ENCODE measurements at places on chromosomes 3 and 15.

DNA sequence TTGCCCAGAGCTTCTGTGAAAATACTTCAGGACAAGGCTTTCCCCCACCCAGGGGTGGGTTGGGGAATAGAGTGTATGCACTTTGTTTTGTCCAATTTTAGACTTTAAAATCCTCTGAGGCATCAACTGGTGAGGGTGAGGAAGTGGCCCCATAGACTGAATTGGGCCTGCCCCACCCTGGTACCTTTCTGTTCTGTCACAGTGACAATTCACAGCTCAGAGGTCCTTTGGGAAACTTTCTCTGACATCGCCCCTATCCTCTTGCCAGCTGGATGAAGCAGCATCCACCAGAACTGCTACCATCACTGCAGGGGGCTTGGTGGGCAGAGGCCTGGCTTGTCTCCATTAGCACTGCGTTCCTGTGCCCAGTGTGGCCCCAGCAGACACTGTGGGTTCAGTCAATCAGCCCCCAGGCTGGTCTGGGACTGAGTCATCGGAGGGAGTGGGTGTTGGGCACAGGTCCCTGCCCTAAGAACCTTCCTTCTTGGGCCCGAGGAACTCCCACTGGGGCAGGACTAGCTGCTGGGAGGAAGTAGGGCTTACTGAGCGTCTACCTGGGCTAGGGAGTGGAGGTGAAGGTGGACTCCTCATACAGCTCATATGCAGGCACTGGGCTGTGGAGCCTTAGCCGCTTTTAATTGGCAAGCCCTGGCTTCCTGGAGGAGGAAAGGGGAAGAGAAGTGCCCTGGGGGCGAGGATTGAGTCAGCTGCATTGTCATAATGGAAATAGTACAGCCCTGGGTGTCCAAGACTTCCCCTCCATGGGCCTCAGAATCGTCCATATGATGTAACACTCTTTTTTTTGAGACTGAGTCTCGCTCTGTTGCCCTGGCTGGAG, 1.5 kb upstream of the PPM1M start:
- DNase-seq = no peak

- DNase-seq = no peak
These were observed 73.5 kb downstream of the RYR3 start for GRCh38 chr15:33384307-33384706.

DNA sequence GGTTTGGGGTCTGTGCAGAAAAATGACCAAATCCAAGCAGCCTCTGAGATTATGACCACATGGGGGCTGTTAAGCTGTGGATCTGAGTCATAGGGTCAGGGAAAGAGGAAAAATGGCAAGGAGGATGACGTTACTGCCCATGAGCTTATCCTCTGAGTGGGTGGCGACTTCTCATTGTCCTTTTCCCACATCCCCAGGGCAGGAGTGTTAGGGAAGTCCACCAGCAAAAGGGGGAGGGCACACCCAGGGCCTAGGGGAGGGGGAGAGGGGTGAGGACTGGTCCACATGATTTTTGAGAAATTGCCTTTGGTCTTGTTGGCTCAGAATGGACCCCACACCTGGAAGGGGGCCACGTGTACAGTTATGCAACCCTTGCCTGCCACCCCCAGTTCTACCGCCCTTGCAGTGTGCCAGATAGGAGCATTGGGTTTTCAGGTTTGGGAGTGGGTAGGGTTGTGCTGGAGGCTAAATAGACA, 2.6 kb downstream of the CD276 start:
- no peak for DNase-seq

DNA sequence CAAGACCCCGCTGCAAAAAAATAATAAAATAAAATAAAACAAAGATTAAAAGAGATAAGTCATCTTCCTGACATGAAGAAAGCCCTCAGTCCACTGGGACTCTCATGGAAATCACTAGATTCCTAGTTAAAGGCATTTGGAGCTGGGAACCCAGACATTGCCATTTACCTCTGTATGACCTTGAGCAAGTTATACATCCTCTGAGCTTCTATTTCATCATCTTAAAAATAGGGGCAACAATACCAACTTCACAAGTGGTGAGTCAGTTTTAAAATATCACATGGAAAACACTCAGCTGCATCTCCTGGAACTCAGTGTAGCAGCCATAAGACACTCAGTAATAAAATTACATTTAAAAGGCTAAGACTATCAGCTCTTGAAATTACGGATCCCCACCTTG, 334.8 kb downstream of the ERC2 start:
- no peak for DNase-seq

DNA sequence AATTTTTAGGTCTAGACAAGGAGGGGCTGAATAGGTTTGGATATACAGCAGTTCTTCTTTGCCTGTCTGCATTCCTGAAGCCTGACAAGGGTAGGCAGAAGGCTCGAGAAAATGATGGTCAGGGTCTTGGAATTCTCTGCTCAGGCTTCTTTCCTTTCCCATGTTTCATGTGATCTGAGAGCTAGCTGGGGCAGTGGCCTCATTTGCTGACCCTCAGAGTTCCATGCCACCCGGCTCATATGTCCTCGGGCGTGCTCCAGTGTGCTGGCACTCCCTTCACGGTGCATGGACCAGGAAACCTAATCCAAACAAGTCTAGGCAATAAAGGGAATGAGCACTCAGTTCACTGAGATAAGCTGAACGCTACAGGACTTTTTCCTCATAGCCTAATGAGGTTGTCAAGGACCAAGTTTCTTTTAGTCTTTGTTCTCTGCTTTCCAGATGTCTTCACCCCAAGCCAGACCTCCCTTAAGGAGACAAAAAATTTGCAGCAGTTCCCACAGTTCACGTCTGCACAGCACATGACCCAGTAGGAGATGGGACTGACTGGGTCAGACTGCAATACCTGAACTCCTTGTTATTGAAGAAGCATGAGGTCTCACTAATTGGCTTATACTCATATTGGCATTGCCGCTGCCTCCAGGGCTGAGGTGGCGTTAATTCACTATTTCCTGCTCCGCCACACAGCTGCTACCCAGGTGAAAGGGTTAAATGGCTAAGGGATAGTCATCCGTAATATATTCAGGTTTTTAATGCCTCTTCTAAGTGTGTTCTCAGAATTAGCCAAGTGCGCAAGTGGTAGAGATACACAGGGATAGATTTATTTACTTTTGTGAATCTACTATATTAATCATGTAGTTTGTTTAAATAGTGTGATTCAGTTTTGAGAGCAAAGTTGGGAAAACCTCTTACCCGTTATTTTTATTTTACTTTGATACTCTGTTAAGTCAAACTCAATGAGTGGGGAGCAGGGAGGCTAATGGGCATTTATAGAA, 15.3 kb upstream of the RTP4 start:
- DNase-seq = no peak

DNA sequence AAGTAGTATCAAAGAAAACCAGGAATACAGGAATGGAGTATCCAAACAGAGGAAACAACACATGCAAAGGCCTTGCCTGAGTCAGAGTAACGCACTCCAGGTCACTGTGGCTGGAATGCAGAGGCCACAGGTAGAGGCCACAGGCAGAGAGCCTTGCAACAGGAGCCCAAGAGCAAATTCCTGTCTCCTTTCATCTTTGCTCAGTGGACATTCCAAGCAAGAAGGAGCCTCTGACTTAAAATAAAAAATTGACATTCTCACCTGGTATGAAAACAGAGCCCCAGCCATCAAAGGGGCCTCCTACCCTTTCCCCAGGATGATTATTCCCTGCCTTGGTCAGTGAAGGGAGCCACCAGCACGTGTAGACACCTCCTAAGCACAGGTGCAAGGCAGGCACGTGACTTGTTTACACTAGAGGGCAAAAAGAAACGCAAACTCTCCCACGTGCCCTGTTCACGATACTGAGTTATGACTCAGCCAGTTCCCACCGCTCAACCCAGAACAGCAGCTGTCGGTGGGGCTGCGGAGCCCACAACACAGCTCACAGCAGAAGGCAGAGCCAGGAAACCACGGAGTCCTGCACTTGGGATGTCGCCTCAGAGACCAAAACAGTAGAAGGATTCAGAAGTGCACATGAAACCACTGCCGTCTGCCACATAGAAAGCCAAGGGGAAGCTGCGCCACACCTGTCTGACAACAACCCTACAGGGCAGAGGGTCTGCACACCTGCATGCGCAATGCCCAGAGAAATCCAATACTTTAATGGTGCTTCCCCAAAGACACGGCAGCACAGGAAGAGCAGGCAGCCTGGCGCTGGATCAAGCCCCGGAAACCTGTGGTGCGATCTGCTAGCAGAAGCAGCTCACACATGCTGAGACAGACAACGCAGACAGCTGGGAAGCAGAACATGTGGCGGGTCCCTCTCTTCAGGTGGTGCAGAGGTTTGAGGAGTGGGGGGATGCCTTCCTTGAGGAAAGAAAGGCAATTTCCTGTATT, 52.1 kb downstream of the ITGB5 start:
- no peak for DNase-seq

- no peak for DNase-seq
These were observed 174.6 kb downstream of the CHST2 start for GRCh38 chr3:143294188-143294587.

- DNase-seq = no peak
These were observed 610.9 kb downstream of the AGBL1 start for GRCh38 chr15:86690566-86690965.

- no peak for DNase-seq
These were observed 21.6 kb upstream of the GCNT3 start for GRCh38 chr15:59590027-59590426.

DNA sequence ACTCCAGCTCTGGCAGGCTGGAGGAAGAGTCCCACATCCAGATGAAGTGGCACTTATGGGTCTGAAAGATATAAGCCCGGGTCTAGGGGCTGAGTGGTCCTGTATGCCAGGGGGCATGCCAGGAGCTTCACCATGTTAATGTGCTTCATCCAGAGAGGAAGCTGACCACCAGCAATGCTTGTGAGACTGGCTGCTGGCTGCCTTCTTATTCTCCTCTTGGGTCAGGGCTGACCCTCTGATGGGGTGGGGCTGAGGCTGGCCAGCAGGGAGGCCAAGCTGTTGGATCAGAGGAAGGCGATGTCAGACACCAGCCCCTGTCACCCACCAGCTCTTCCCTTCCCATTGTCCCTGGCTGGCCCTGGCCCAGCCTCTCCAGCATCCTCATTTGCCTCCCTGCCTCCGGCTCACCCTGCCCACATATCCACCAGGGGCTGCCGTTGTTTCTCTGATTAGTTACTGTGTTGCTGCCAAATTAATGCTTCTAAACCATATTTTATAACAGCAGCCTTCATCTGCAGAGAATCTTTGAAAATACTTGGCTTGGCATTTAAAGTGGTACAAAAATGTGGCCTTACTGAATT, 20.4 kb upstream of the PSTPIP1 start:
- DNase-seq = no peak

DNA sequence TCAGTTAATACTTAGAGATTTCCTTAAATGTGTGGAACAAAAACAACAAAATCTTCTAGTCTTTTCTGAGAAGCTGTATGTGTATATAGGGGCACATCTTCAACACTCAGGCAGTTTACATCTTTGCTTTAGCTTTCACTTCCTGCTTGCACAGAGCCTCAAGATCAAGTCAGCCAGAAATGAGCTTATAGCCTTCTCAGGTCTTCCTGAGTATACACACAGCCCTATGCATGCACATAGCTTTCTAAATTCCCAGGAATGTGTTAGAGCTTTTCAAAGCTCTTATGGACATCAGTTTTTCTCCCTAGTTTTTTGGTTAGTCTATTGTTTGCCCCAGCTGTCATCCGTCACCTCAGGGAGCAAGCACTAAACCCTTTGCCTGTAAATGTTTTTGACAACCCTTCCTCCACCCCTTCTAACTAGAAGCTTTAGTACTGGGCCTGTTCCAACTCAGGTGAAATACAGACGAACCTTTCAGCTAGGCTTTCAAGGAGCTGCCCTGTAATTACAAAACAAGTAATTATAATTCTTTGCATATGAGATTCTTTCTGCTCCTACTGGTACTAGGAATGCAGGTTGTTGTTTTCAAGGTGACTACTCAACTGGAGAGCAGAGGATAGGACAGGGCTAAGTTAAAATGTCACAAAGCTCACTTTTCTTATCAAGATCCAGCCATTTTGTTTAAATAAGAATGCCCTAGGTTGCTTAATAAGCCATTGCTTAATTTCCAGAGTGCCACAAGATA, 22.6 kb upstream of the MTMR10 start:
- DNase-seq = no peak

- no peak for DNase-seq
These were observed 61.6 kb upstream of the LRRFIP2 start for GRCh38 chr3:37236024-37236423.

DNA sequence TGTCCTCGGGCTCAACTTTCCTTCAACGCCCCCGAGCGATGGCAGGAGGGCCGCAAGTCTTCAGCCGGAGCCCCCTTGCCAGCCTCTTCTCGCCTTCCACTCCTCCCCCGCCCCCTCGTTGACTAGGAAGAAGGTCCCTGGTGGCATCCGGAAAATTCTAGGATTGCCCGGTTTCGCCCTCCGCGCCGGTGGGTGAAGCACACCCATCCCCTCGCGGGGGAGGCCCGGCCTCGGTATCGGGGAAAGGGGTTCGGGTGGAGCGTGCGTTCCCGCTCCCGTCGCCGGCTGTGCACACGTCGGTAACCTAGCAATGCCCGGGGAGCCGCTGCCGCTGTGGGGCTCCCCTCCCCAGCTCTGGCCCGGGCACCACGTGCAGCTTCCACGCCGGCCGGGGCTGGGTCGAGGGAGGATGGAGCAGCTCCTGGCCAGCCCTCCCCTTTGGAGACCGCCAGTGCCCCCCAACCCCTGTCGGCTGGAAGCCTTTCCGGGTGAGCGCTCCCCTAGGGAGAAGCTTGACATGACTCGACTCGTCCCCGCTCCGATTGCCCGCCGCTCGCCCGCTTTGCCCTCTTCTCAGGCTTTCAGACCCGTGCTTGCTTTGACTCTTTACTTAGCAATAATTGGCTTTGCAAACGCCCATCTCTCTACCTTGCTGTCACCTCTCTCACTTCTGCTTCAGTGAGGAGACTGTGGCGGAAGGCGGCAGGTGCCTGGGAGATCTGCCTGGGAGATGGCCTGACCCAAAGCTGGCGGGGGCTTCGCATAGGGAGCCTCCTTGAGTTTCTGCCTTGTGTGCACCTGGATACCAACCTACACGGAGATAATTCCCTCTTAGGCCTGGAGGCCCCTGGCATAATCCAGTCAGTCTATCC, 1.3 kb downstream of the CACNA1D start:
- no peak for DNase-seq

- peak; percentile 32 for DNase-seq
These were observed 224.6 kb downstream of the VPS13C start for GRCh38 chr15:61835496-61836106.

GRCh38 chr3:124923833-124924232, 10.7 kb downstream of the MUC13 start:
- no peak for DNase-seq

- no peak for DNase-seq
These were observed 5.2 kb downstream of the NIT2 start for GRCh38 chr3:100339786-100340185.

GRCh38 chr15:35181538-35181937, 96.4 kb upstream of the NANOGP8 start:
- DNase-seq = no peak

DNA sequence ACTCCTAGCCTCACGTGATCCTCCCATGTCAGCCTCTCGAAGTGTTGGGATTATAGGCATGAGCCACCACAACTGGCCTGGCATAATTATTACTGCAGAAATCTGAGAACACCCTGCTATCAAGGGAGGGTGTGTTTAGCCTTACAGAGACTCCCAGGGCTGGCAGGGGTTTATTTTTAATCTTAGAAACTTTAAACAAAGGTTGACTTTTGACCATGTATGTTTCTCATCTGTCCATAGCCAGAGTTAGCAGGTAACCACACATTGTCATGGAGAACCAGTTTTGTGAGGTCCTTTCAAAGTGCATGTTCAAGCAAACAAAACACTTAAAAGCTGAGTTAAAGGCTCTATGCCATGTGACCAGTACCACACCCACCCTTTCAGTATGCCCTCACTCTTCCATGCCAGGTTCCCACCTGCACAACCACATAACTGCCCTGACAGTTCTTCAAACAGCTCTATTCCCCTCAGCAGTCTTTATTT, 11.1 kb downstream of the SIAH2 start:
- no peak for DNase-seq
